ENCODE measurements at places on chromosomes 12 and 14.

GRCh38 chr14:76154539-76155126 is 2.9 kb downstream of the GPATCH2L start:
- no peak for DNase-seq
- H3K36me3 ChIP-seq = no peaks in the 10 kb centered on the region
- H3K27me3 ChIP-seq = no peaks in the 10 kb centered on the region
- peaks cover 7% of the 10 kb centered on the region for H3K4me1 ChIP-seq
- no peak overlapping the region for H3K4me3 ChIP-seq
- no peak overlapping the region for H3K27ac ChIP-seq

GRCh38 chr14:51304941-51305340 is 64.9 kb downstream of the TMX1 start:
- DNase-seq = no peak
- H3K27ac ChIP-seq = no peak overlapping the region
- H3K4me3 ChIP-seq = no peak overlapping the region
- no peaks in the 10 kb centered on the region for H3K36me3 ChIP-seq
- H3K27me3 ChIP-seq = no peaks in the 10 kb centered on the region

DNA sequence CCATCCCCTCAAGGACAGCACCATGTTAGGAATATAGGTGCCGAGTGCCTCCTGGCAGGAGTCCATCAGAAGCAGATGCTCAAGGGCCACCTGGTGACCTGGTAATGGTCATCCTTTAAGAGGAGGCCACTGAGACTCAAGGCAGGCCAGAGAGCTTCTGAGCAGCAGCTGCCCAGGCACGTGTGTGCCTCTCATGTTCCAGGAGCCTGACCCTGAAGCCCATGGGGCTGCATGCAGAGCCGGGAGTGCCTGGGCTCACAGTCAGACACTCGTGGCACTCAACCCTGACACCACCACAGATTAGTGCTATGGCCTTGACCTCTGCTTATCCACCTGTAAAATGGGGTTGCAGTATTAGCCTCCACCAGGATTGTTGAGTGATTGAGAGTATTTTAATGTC is 45.6 kb downstream of the C14orf132 start:
- no peak overlapping the region for H3K4me3 ChIP-seq
- DNase-seq = no peak
- no peaks in the 10 kb centered on the region for H3K4me1 ChIP-seq
- no peaks in the 10 kb centered on the region for H3K36me3 ChIP-seq
- no peaks in the 10 kb centered on the region for H3K27me3 ChIP-seq

GRCh38 chr14:32413967-32414640 is 85.0 kb downstream of the AKAP6 start:
- no peak overlapping the region for H3K4me3 ChIP-seq
- H3K27ac ChIP-seq = no peak overlapping the region

DNA sequence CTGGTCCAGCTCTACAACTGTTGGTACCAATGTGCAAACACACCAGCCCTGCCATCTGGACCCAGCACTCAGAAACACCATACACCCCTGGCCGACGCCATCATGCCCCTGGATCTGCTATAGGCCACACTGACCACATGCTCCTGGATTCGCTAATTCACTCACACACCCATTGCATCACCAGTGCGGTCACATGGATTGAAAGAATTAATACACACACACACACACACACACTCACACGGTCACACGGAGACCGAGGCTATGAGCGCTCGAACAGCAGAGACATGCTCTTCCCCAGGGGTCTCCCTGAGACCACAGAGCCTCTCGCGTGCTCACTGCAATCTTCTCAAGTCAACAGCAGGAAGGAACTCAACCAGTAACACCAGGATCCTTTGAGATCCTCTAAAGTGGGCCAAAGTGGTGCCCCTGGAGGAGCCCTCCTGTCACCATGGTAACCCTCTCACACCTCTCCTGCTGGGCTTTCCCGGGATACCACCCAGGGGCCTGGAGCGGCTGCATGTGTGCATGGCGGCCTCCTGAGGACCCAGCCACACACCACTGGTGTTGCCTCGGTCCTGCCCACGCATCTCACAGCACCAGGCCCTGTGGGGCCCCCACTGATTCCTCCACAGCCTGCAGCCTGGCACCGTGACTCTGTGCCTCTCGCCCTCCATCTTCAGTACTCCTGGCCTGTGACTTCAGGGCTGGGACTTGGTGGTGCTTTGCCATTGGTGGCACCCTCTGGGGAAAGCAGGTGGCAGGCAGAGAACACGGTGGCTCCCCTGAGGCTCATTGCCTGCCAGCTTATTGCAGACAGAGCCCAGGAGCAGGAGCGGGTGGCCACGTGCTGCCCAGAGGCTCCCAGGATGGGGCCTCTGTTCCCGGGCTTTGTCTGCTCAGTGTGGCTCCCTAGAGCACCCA is 15.1 kb downstream of the LRTM2 start:
- H3K4me3 ChIP-seq = no peak overlapping the region
- no peaks in the 10 kb centered on the region for H3K4me1 ChIP-seq

- DNase-seq = no peak
- H3K4me1 ChIP-seq = no peaks in the 10 kb centered on the region
- H3K36me3 ChIP-seq = no peaks in the 10 kb centered on the region
- no peak overlapping the region for H3K27ac ChIP-seq
- H3K4me3 ChIP-seq = no peak overlapping the region
- no peaks in the 10 kb centered on the region for H3K27me3 ChIP-seq
Observed at GRCh38 chr12:91954326-91954725, 191.3 kb downstream of the BTG1 start.

DNA sequence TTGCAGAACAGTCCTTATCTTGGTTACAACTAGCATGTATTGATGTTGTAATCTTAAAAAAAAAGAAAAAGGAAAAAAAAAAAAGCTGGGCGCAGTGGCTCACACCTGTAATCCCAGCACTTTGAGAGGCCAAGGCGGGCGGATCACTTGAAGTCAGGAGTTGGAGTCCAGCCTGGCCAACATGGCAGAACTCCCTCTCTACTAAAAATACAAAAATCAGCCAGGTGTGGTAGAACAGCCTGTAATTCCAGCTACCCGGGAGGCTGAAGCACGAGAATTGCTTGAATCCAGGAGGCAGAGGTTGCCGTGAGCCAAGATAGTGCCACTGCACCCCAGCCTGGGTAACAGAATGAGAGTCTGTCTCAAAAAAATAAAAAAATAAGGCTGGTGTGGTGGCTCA is 25.6 kb upstream of the TEAD4 start:
- H3K4me3 ChIP-seq = no peak overlapping the region
- no peaks in the 10 kb centered on the region for H3K36me3 ChIP-seq
- no peak for DNase-seq
- no peaks in the 10 kb centered on the region for H3K27me3 ChIP-seq

GRCh38 chr12:103382119-103382518 is 113.6 kb downstream of the C12orf42 start:
- DNase-seq = no peak
- H3K4me1 ChIP-seq = no peaks in the 10 kb centered on the region
- no peaks in the 10 kb centered on the region for H3K27me3 ChIP-seq
- H3K36me3 ChIP-seq = no peaks in the 10 kb centered on the region
- no peak overlapping the region for H3K27ac ChIP-seq

- no peak for DNase-seq
- no peaks in the 10 kb centered on the region for H3K36me3 ChIP-seq
- no peaks in the 10 kb centered on the region for H3K4me1 ChIP-seq
- H3K4me3 ChIP-seq = no peak overlapping the region
- no peaks in the 10 kb centered on the region for H3K27me3 ChIP-seq
Observed at GRCh38 chr14:99168330-99168729, 103.7 kb downstream of the BCL11B start.

GRCh38 chr12:111339321-111339938 is 29.5 kb downstream of the PHETA1 start:
- H3K27me3 ChIP-seq = no peaks in the 10 kb centered on the region
- H3K4me1 ChIP-seq = no peaks in the 10 kb centered on the region
- no peak overlapping the region for H3K27ac ChIP-seq
- no peak overlapping the region for H3K4me3 ChIP-seq
- DNase-seq = no peak
- H3K36me3 ChIP-seq = no peaks in the 10 kb centered on the region

DNA sequence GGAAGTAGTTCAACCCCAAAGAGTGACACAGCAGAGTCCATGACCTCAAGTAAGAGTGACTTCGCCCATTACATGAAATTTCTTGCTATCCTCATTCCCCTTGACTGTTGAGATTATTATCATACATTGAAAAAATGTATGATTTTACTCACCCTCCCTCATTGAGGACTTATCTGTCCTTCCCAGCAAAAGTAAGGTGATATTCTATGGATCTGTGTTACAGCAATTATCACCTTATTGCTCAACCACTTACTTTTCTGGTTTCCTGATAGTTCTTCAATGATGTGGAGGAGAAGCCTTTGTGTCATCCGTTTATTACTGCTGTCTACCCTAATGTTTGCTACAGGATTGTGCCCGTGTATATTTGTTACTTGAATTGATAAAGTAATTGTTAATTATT is 306.2 kb downstream of the TRHDE start:
- H3K4me1 ChIP-seq = no peaks in the 10 kb centered on the region
- no peak for DNase-seq
- H3K27me3 ChIP-seq = no peaks in the 10 kb centered on the region
- H3K27ac ChIP-seq = no peak overlapping the region
- H3K4me3 ChIP-seq = no peak overlapping the region
- H3K36me3 ChIP-seq = no peaks in the 10 kb centered on the region

DNA sequence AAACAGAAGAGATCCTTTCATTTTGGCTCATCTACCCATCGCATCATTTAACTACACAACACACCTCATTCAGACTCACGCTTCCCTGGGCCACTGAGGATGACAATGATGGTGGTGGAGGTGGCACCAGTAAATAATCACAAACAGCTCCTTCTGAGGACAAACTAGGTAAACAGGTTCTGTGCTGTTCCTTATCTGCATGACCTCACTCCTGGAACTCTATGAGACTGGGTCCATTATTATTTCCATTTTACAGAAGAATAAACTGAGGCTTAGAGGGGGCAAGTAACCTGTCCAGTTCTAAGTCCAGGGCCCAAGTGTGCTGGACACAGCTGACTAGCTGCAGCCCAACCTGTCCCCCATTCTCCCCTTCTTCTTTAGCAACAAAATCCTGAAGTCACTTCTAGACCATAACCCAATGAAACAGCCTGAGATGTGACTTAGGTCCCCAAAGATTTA is 50.4 kb downstream of the ITPK1 start:
- H3K27ac ChIP-seq = peak overlapping the region; percentile 77
- DNase-seq = no peak
- H3K36me3 ChIP-seq = no peaks in the 10 kb centered on the region
- no peak overlapping the region for H3K4me3 ChIP-seq
- peaks cover 11% of the 10 kb centered on the region for H3K4me1 ChIP-seq

DNA sequence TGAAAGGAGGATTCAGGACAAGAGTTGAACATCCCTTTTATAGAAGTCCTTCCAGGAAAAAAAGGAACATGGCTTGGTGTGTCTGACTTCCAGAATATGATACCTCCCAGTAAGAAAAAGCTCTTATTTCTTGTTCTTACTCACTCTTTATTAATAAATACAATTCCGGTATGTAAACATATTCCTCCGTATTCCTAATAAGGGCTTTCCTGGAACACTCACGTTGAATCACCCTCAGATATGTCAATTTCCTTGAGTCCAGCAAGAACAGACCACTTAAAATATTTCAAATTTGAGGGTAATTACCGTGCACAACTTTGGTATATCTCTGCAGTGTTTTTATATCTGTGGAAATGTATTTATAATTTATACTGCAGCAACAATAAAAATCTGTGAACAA is 385.6 kb downstream of the SYT1 start:
- no peak for DNase-seq
- H3K4me3 ChIP-seq = no peak overlapping the region
- no peaks in the 10 kb centered on the region for H3K27me3 ChIP-seq
- H3K4me1 ChIP-seq = no peaks in the 10 kb centered on the region
- H3K36me3 ChIP-seq = no peaks in the 10 kb centered on the region

- no peak overlapping the region for H3K27ac ChIP-seq
Observed at GRCh38 chr12:79566452-79567174, 124.2 kb downstream of the PAWR start.

- DNase-seq = no peak
- H3K4me3 ChIP-seq = no peak overlapping the region
- no peaks in the 10 kb centered on the region for H3K4me1 ChIP-seq
- H3K27me3 ChIP-seq = no peaks in the 10 kb centered on the region
- no peaks in the 10 kb centered on the region for H3K36me3 ChIP-seq
Observed at GRCh38 chr14:78029601-78030372, 140.4 kb upstream of the NRXN3 start.

- no peaks in the 10 kb centered on the region for H3K36me3 ChIP-seq
- H3K27me3 ChIP-seq = no peaks in the 10 kb centered on the region
- H3K27ac ChIP-seq = no peak overlapping the region
- peak; percentile 83 for DNase-seq
- no peaks in the 10 kb centered on the region for H3K4me1 ChIP-seq
Observed at GRCh38 chr14:52131640-52132320, 62.9 kb upstream of the NID2 start.

- H3K4me1 ChIP-seq = no peaks in the 10 kb centered on the region
- H3K27ac ChIP-seq = no peak overlapping the region
- no peak for DNase-seq
- H3K36me3 ChIP-seq = no peaks in the 10 kb centered on the region
- no peaks in the 10 kb centered on the region for H3K27me3 ChIP-seq
Observed at GRCh38 chr14:52678591-52678990, 16.8 kb downstream of the ERO1A start.

- H3K27ac ChIP-seq = no peak overlapping the region
- no peaks in the 10 kb centered on the region for H3K27me3 ChIP-seq
- H3K4me1 ChIP-seq = no peaks in the 10 kb centered on the region
- H3K36me3 ChIP-seq = no peaks in the 10 kb centered on the region
- no peak for DNase-seq
Observed at GRCh38 chr14:103014466-103015228, 42.7 kb downstream of the CDC42BPB start.

GRCh38 chr12:89994911-89995310 is 286.3 kb upstream of the ATP2B1 start:
- no peaks in the 10 kb centered on the region for H3K36me3 ChIP-seq
- no peak for DNase-seq
- H3K4me1 ChIP-seq = no peaks in the 10 kb centered on the region
- H3K27me3 ChIP-seq = no peaks in the 10 kb centered on the region
- no peak overlapping the region for H3K4me3 ChIP-seq
- H3K27ac ChIP-seq = no peak overlapping the region

DNA sequence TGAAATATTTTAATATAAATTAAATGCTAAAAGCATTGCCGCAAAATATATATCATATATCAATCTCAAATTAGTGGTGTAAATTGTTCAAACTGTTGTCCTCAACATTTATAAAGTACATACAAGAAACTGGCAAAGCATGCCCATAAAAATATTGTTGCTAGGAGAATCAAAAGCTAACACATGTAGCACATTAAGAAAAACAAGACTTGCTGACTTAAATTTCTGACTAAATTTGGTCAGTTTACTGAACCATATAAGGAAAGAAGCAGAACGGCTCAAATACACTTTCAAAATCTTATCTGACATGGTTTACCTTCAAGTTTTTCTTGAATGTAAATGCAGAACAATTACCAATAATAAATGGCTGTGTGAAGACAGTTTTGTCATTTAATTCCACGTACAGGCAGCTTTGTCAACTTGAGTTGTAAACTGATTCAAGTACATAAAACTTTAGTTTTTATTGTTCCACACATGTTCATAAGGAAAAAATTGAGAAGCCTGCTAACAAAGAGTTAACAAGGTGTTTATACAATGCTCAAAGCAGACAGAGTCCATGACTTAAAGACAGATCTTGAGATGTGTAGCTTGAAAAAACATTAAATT is 50.4 kb downstream of the PPP1R12A start:
- H3K36me3 ChIP-seq = no peaks in the 10 kb centered on the region
- no peak overlapping the region for H3K27ac ChIP-seq
- no peaks in the 10 kb centered on the region for H3K27me3 ChIP-seq
- H3K4me3 ChIP-seq = no peak overlapping the region
- H3K4me1 ChIP-seq = peaks cover 5% of the 10 kb centered on the region

- peak overlapping the region; percentile 13 for H3K27ac ChIP-seq
- H3K27me3 ChIP-seq = no peaks in the 10 kb centered on the region
- no peak for DNase-seq
- H3K36me3 ChIP-seq = no peaks in the 10 kb centered on the region
Observed at GRCh38 chr12:67355428-67356379, 86.5 kb downstream of the CAND1 start.
